ENCODE measurements at places on chromosomes 6 and 20.

GRCh38 chr20:37233548-37234253 lies 27.9 kb downstream of the GHRH start:
- no peak for DNase-seq

DNA sequence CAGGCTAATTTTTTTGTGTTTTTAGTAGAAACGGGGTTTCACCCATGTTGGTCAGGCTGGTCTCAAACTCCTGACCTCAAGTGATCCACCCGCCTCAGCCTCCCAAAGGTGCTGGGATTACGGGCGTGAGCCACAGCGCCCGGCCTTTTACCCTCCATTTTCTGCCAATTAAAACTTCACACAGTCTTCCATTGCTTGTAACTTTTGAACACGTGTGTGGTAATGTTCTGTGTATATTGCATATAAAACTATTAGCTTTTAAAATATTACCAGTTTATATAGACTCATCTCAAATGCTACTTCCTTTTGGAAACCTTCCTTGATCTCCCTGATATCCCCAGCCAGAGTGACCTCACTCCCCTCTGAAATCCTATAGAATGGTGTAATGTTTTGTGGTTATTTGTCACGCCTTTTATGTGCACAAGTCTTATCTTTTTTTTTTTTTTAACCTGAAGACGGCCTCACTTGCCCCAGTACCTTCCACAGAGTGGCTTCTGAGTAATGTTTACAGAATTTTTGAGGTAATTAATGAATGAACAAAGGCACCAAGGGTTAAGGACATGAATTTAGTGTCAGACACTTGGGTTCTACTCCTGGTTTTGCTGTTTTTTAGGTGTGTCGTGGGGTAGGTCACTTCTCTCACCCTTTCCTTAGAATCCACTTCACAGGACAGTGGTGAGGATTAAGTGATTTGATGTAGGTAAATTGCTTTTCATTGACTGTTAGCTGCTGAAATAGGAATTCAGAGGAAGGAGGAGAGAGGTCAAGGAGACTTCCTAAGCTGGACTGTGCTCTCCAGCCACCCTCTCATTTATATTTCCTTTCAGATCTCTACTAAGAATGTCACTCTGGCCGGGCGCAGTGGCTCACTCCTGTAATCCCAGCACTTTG lies 11.2 kb upstream of the MMP24 start:
- no peak for DNase-seq

DNA sequence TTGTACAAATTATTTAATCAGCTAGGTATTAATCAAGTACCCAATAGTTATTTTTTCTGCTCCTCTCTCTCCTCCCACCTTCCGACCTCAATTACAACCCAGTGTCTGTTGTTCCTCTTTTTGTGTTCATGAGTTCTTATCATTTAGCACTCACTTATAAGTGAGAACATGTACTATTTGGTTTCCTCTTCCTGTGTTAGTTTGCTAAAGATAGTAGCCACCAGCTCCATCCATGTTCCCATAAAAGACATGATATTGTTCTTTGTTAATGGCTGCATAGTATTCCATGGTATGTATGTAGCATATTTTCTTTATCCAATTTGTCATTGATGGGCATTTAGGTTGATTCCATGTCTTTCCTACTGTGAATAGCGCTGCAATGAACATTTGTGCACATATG lies 652.8 kb upstream of the CITED2 start:
- no peak for DNase-seq

- DNase-seq: no peak
Observed at GRCh38 chr6:74879976-74880375, 325.9 kb downstream of the COL12A1 start.

- DNase-seq: no peak
Observed at GRCh38 chr6:34284563-34285447, 36.0 kb upstream of the SMIM29 start.

GRCh38 chr6:108958900-108959770 lies 110.9 kb downstream of the ARMC2 start:
- DNase-seq: no peak

GRCh38 chr6:41679696-41680095 lies 41.4 kb downstream of the MDFI start:
- no peak for DNase-seq

- no peak for DNase-seq
Observed at GRCh38 chr20:45904583-45905504, 7.1 kb downstream of the PLTP start.

DNA sequence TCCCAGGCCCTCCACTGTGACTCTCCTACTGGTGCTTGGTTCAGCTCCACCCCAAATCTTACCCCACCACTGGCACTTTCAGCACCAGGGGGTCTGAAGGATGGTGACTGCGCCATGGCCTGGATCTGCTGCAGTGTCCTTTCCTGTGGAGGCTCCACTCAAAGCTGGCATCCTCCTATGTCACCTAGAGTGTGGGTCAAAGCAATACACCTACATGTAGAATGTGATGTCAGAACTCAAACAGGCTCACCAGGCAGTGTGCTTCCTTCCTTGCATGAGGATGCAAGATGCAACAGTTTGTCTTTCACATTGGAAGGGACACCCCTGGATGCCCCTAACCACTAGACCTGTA lies 32.8 kb upstream of the MICB start:
- no peak for DNase-seq

GRCh38 chr6:15384901-15385300 lies 139.0 kb downstream of the JARID2 start:
- DNase-seq: no peak

DNA sequence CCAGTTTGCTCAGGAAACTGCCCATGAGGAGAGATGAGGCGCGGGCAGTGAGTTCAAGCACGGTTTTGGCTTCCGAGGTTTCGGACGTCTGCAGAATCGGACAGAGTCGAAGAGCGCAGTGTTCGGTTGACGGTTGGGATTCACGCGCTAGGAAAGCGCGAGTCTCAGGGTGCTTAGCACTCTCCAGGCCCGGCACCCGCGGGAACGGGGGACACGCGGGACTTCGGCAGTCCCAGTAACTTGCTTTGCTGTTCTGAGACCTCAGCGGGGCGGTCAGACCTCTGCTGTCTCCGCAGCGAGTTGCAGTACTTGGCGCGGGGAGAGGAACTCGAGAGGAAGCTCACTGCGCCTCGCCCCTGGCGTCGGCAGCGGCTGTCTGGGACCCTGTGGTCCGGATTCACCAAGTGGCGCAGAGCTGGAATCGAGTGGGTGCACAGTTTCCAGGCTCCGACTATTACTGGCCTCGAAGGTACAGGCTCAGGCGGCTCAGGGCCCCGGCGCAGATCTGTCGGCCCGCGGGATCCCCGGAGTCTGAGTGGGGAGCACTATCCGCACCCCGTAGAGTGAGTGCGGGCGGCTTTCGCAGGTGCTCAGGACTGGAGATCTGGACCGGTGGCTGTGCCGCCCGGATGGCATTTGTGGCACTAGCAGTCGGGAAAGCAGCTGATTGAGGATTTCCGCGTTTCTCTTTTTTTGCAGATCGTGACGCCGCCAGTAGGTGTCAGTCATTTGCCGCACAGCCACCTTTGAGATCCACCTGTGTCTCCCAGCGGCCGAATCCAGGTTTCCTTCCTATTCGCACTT lies at the start of gene POM121L2:
Gene POM121L2 (minus strand): TSS at position 128 of the 804 bp plus-strand sequence. CDS start 103 bp downstream, at position 25.
- no peak for DNase-seq

DNA sequence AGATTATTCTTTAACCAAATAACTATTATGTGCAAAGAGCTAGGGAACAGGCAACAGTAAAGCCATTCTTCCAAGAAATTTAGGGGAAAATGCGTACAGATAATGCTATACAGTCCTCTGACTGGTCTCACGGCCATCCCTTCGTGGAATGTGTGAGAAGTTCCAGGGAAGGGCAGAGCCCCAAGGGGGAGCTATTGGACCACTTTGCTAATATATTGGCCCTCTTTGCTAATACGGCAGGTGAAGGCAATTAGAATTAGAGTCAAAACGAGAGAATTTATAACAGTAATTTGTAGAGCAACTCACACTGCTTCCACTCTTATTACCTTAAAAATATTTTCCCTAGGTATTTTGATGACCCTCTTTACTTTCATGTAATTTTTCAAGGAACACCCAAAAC lies 140.4 kb downstream of the IMPG1 start:
- no peak for DNase-seq

GRCh38 chr20:30485331-30486102 lies 771.9 kb upstream of the DEFB115 start:
- DNase-seq: no peak

DNA sequence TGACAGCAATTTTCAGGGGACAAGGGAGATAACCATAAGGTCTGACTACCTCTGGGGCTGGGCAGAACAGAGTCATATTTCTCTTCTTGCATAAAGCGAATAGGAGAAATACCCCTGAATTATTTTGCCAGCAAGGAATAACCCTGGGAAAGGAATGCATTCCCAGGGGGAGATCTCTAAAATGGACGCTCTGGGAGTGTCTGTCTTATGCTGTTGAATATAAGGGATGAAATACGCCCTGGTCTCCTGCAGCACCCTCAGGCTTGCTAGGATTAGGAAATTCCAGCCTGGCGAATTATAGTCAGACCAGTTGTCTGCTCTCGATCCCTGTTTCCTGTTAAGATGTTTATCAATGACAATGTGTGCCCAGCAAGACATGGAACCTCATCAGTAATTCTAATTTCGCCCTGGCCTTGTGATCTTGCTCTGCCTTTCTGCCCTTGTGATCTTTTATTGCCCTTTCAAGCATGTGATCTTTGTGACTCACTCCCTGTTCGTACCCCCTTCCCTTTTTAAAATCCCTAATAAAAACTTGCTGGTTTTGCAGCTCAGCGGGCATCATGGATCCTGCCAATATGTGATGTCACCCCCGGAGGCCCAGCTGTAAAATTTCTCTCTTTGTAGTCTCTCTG lies 221.6 kb upstream of the HS3ST5 start:
- DNase-seq: no peak

GRCh38 chr20:64254156-64254555 lies 1.4 kb upstream of the PCMTD2 start:
- DNase-seq: no peak

DNA sequence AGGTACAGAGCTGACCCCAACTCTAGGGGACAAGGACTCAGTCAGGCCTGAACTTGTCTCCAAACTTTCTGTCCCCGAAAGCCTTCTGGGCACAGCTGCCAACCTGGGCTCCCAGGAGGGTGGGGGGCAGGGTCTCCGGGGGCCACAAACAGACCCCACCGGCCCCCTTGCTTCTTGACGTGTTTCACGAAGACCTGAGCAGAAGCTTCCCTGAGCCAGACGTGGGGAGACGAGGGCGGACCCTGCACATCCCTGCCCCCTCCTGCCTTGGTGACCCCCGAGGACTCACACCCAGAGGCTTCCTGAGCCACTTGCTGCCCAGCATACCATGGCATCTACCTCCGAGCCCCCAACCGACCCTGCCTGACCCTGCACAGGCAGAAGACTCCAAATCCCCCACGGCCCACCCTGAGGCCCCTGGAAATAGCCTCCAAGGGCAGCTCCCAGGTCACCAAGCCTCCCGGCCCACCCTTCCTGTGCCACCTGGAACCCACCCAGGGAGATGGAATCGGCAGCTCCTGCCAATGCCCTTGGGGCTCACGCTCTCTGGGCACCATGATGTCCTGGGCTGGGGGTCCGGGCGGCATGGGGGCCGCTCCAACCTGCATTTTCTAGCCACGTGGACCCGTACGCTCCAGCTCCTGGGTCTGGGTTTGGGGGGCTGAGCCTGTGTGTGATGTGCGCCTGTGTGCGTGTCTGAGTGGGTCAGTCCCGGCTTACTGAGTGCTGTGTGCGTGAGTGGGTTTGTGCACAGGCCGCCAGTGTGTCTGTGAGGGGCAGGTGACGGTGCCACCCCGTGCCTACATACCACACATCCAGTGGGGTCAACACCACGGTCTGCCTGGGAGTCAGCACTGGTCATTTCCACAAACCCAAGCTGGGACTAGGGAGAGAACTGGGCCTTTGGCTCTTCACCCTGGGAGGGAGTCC lies 2.5 kb upstream of the PTK6 start:
- DNase-seq: no peak

DNA sequence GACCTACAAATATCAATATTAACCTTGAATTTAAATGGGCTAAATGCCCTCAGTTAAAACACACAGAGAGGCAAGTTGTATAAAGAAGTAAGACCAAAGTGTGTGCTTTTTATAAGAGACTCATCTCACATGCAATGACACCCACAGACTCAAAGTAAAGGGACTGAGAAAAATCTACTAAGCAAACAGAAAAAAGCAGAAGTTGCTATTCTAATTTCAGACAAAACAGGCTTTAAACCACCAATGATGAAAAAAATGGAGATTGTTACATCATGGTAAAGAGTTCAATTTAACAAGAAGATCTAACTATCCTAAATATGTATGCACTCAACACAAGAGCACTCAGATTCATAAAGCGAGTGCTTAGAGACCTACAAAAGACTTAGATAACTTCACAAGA lies 741.9 kb upstream of the MARCKS start:
- no peak for DNase-seq

GRCh38 chr6:85240787-85241385 lies 209.0 kb upstream of the NT5E start:
- no peak for DNase-seq

- DNase-seq: no peak
Observed at GRCh38 chr6:170358496-170358895, 51.9 kb downstream of the FAM120B start.

DNA sequence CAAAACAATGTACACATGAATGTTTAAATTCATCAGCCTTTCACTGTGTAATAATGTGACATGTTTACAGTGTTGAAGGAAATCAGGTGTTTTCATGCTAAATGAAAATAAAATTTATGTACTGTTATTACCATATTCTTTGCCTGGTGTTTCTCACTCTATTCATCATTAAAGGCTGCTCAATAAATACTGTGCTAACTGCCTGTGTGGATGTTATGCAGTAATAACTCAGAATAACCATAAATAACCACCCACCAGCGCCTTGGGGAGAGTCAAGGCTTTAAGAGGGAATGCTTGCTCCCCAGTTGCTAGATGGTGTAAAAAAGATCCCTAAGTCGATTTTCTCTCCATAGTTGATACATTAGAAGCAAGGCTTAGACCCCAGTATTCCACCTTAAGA lies 299.9 kb downstream of the EYA4 start:
- DNase-seq: no peak

DNA sequence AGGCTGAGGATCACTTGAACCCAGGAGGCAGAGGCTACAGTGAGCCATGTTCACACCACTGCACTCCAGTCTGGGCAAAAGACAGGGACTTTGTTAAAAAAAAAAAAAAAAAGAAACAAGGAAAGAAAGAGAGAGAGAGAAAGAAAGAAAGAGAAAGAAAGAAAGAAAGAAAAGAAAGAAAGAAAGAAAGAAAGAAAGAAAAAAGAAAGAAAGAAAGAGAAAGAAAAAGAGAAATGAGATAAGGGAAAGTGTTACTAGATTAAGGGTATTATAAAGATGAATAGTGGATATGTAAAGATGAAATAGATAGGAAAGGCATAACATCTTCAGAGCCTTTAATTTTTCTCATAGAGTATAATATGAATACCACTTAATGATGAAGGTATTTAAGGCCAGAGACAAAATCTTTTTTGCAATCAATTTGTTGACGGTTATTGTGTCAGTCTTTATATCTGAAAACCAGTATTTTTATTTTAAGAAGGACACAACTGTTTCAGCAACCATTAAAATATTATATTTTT lies 26.6 kb downstream of the ABT1 start:
- no peak for DNase-seq

- DNase-seq: no peak
Observed at GRCh38 chr6:126546541-126547120, 206.7 kb downstream of the CENPW start.

- DNase-seq: no peak
Observed at GRCh38 chr6:34362909-34363680, 29.4 kb downstream of the NUDT3 start.

Measured in cortex of kidney (tissue), 1 donor.